ENCODE measurements at places on chromosomes 3 and 15.

DNA sequence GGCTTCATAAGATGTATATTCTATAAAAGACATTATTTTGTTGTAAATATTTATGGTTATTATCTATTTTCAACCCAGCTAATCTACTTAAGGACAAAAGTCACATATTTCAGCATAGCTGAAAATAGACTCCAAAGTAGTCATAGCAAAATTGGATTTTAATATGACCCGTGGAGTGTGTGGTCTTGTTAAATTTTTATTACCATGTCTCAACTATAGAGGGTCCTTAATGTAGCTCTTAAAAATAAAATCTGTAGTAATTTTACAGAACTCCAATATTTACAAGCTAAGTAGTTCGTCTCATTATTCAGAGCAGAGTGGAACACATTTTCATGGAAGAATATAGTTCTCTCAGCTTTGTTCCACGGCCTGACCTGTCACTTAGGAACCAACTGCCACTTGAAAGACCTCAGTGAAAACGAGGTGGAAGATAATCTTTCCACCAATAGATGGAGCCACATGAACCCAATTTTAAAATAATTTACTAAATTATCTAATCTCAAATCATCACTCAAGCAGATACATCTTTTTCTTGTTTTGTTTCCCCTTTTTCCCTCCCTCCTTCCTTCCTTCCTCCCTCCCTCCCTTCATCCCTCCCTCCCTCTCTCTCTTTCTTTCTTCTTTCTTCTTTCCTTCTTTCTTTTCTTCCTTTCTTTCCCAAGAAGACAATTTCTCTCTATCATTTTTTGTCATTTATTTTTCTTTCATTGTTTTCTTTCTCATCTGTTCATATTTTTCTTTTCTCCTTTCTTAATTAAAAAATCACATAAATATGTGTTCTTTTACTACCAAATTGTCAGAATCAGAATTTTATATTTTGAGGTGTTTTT, 97.2 kb downstream of the CLDN1 start:
- peak; percentile 9 for DNase-seq

DNA sequence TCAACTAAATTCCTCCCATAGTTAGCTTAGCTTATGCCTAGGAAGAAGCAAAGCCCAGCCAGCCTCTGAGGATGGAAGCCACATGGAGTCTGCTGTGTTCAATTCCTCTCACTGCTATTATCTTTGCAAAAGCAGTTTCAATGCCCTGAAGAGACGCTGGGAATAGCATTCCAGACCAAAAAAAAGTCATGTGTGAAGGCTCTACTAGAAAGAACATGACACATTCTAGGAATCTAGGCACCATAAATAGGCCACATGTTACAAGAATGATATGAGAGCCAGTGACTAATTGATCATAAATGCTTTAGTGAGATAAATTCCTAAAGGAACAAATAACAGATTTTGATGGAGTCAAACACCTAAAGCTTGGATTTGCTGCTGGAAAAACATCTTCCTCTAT, 800.8 kb downstream of the TUSC7 start:
- DNase-seq = no peak

GRCh38 chr3:26004172-26004571, 214.3 kb downstream of the OXSM start:
- no peak for DNase-seq

DNA sequence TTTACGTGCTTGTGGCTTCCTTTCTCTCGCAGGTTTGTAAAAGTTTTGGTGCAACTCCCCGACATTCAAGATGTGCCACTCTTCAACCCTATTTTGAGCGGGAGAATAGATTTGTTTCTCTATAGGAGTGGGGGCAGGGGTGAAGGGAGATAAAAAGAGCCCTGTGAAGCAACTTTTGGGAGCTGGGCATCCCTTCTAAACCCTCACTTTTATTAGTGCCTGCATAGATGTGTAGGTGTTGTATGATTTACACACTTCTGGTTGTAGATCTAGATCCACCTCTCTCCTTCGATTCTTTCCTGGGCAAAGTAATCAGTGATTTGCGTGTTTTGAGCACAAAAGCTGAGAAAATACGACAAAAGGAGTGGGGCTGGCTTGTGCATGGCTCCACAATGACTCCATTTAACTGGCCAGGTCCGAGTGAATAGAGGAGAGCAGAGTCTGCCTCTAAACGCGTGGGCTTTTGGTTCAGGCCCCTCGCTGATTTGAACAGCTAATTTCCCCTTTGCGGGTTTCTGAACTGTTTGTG, 17.7 kb downstream of the SOX2 start:
- no peak for DNase-seq

DNA sequence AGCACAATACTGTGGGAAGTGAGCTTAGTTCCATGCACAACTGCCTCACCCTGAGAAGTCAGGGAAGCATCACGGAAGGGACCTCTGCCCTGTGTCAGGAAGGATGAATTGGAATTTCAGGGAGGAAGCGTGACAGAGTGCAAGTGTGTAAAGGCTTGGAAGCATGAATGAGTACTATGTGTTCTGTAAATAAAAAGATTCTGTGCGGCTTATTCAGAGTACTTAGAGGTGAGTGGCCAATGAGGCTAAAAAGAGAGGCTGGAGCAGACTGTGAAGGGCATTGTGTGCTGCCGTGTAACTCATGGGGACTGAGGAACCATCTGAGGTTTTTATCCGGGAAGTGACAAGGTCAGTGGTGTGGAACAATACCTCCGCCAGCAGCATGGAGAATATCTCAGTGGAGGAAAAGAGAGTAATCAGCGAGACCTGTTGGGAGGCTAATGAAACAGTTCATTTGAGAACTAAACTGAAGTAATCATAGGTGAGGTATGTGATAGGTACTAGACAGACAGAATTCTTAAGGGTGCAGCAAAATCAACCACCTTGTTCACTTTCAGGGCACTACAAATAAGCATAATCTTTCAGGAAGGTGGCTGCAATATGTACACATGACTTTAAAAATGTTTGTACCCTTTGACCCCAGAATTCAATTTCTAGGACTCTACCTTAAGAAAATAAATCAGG, 64.9 kb upstream of the SPRED1 start:
- no peak for DNase-seq

DNA sequence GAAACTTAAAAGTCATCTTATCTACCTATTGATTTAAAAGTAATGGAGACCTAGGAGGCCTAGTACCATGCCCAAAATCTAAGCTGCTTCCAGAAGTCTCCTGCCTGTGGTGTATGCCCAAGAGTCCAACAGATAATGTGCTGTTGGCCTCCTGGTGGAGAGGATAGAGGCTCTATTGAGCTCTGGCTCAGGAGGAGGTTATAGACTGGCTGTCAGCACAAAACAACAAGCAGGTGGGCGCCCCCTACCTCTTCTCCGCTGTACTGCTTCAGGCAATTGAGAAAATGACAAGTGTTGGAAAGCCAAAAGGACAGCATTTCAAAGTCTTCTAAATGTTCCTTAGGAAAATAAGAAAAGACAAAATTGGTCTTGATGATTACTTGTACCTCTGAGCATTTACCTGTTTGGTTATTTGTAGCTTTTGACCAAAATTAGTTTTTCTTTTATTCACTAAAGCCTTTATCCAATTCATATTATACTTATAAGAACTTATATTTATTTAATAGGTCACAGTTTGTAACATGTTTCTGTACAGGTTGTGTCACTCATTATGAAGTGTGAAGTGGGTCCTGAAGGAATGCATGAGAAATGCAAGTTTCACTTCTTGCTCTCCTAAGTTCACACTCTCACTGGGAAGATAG, 17.2 kb upstream of the GNB5 start:
- DNase-seq = peak; percentile 4
